ENCODE measurements at places on chromosomes 12 and 14.

DNA sequence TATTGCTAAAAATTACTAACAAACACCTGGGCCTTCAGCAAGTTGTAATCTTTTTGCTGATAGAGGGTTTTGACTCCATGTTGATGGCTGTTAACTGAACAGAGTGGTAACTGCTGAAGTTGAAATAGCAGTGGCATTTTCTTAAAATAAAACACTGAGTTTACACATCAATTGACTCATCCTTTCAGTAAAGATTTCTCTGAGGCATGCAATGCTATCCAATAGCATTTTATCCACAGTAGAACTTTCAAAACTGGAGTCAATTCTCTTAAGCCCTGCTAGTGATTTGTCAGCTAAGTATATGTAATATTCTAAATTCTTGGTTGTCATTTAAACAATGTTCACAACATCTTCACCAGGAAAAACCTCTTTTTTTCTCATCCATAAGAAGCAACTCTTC is 59.5 kb downstream of the CMAS start:
- no peak for DNase-seq

GRCh38 chr12:106976668-106977067 is 10.3 kb downstream of the MTERF2 start:
- DNase-seq: no peak

DNA sequence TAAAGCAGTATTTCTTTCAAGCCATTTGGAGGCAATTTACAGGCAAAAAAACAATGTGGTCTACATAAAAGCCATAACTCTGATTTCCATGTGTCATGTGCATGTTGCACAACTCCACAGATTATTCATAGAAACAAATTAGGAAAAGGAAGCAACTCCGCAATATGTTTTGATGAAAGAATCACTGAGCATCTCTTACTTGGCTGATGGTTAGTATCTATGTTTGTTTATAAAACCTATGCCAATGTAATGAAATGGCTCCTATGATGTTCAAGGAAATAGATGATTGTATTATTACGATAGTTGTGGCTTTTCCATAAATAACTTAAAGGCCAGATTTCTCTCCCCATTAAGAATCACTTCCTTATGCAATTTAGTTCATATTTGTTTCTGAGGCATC is 373.7 kb downstream of the CCDC91 start:
- no peak for DNase-seq

DNA sequence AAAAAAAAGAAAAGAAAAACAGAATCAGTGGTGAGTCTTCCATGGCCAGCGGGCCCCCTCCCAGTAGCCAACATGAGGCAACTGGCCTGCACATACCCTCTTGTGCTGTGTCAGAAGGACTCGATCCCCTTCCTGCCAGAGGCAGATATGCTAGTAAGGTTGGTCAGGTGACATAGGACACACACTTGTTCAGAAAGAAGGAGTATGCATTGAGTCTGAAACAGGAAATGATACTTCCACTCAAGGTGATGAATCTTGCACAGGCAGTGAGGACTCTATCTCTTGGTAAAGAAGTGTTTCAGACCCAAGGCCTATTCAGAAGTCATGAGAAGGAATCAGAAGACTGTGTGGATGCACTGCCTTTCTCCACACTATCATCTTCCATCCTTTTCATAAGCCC is 269.7 kb upstream of the FAR2 start:
- DNase-seq: no peak

DNA sequence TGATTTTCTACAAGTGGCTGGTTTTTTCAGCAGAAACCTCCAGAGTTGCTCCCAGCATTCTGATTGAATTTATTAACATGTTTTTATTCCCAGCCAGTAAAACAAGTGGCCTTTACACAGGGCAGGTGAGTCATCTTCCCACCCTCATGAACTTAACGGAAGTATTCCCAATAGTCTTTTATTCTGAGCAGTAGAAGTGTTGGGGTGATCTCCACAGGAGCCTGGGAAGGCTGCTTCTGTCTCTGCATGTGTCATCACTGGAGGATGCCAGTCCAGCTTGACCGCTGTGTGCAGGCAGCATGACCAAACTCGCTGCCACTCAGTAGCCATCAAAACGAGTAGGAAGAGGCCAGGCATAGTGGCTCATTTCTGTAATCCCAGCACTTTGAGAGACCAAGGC is 13.4 kb upstream of the DNAH10 start:
- DNase-seq: no peak

DNA sequence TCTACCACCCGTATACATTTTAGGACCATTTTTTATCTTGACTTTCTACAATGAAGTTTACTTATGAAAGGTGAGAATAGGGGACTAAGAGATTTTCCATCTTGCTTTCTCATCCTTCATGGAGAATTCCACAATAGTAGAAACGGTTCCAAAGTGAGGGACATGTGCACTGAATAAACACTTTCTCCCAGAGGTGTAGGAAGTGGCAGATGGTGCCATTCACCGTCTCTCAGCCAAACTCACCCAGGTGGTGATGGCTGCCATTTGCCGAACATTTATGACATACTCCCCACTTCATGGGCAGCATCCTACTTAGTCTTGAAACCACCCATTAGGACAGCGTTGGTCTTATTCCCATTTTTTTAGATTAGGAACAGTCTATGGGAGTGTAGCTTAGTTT is 540.5 kb downstream of the DIO2 start:
- DNase-seq: no peak

DNA sequence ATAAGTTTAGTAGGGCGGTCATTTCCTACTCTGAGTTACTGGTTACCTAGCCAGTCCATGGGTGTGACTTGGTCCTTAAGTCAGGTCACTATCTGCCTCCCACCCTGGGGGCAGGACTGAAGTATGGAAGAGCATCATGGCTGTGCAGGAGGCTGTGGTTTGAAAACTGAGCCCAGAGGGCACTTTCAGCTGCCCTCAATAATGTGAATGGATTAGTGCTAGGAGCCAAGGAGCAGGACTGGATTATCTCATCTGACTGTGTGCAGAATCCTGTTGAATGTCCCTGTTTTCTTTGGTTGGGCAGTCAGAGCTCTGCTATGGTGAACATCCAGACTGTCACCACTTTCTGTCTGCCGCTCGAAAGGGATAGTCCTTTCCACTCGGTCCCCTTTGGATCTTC is 1.6 kb downstream of the ATXN7L3B start:
- no peak for DNase-seq

DNA sequence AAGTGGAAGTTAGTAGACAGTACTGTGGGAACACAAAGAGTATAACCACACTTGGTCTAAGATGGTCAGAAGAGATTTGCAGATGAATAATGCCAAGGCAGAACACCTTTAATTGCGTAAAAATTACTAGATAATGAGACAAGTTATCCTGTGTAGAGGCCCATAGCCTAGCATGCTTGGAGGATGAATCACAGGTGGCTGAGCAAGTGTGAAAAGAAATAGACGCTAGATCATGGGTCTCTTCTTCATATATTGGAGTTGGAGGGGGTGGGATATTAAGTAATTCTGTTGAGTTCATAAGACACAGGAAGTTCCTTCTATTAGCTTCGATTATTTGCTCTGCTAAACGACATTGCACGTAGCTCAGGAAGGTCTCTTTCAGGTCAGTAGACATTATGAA is 454.3 kb upstream of the LMO3 start:
- no peak for DNase-seq

DNA sequence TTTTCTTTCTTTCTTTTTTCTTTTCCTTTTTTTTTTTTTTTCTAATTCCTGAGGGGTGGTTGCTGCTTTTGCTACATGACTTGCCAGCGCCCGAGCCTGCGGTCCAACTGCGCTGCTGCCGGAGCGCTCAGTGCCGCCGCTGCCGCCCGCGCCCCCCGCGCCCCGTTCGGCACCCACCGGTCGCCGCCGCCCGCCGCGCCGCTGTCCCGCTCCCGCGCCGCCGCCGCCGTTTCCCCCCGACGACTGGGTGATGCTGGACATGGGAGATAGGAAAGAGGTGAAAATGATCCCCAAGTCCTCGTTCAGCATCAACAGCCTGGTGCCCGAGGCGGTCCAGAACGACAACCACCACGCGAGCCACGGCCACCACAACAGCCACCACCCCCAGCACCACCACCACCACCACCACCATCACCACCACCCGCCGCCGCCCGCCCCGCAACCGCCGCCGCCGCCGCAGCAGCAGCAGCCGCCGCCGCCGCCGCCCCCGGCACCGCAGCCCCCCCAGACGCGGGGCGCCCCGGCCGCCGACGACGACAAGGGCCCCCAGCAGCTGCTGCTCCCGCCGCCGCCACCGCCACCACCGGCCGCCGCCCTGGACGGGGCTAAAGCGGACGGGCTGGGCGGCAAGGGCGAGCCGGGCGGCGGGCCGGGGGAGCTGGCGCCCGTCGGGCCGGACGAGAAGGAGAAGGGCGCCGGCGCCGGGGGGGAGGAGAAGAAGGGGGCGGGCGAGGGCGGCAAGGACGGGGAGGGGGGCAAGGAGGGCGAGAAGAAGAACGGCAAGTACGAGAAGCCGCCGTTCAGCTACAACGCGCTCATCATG is 654 bp downstream of the FOXG1 start:
- no peak for DNase-seq

- DNase-seq: no peak
Measured at GRCh38 chr14:85416771-85417170, 113.2 kb upstream of the FLRT2 start.

DNA sequence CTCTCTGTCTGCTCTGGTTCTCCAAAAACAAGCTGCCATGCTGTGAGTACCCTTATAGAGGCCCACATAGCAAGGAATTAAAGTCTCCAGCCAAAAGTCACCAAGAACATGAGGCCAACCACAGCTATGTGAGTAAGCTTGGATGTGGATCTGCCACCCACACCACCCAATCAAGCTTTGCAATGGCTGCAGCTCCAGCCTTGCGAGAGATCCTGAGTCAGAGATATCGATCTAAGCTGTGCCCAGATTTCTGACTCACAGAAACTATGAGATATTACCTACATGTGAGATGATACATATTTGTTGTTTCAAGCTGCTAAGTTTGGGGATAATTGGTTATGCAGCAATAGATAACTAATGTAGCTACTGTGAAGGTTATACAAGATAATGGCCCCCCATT is 15.5 kb upstream of the TMEM233 start:
- no peak for DNase-seq

DNA sequence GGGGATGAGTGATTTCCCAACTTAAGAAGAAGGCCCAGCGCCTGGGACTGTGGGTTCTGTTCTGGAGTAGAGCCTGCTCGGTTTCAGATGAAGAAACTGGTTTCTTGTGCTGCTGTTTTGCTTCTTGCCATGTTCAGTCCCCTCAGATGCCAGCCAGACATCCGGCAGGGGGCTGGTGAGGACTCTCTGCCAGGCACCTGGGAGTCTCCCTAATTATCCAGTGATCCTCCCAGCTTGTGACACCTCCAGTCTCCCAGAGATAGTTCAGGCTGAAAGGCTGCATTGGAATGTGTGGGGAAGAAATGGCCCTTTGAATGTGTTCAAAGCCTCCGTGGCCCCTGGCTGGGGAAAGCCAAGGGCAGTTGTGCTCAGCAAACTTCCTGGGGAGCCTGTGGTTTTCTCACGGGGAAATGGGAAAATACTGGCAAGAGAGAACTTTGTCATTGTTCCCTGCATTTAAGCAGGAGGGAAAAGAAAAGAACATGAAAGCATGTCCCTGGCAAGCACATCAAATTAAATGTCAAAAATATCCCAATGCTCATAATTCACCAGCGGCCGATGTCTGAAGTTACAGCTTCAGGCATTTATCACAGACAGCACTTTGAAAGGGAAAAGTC is 8.5 kb upstream of the SERPINA12 start:
- no peak for DNase-seq

DNA sequence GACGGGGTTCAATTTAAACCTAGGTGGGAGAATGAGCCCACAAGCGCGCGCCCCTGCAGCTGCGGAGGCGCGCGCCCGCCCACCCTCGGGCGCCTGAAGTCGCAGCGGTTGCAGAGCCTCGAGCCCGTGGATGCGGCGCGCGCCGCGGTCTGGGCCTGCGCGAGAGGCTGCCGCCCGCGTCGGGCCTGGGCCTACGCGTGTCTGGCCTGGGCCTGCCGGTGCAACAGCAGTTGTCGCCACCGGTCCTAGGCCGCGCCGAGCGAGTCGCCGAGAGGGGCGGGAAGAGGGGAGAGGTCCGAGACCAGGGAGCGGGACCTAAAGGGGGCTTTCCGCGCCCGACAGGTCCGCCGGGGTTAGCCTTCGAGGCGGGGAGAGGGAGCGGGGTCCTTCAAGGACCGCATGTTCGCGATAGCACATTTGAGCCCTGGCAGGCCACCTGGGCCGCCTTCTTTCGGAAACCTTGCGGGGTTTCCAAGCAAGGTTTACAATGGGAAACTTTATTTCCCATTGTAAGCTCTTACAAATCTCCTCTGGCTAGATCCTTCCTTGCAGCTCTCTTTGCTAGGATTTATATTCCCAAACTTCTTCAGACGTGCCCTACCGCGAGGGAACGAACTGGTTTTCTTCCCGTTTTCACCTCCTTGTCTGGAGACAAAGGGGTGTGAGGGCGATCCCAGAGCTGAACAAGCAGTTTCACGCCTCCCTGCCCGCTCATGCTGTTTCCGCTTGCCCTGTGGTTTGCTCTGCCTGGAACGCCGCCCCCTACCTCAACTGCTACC is 6.8 kb downstream of the SIX6 start:
- no peak for DNase-seq

DNA sequence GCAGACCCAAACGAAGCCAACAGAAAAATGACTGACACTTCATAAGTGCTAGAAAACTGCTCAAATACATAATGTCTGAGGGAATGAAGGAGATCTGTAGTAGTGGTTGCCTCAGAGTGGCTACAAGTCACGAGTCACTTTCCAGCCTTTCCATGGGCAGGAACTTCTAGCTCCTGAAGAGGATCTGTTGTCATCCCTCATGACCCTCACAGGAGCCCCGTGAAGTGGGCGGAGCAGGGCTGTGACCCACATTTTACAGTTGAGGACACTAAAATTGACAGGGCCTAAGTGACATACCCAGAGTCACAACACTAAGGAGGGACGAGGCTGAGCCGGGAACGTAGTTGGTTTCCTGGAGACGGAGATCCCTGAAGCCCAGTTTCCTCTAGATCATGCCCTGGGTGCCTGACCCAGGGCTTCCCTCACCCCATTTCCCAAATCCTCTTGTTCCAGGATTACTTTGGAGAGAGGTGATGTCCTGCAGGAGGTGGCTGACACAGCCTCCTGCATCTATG is 45.8 kb upstream of the P2RX7 start:
- no peak for DNase-seq

- no peak for DNase-seq
Measured at GRCh38 chr12:1282670-1283315, 291.8 kb downstream of the ERC1 start.

GRCh38 chr12:78120866-78121560 is 290.3 kb downstream of the NAV3 start:
- peak; percentile 35 for DNase-seq

- DNase-seq: no peak
Measured at GRCh38 chr12:117580718-117581062, 219.3 kb upstream of the NOS1 start.

Measured in NCI-H2227 treated with DMSO at 0.1 percent for 48 hours (cell line).